ENCODE measurements at places on chromosomes 2 and 18.

GRCh38 chr18:13225261-13225660 lies 6.7 kb downstream of the LDLRAD4 start:
- no peak for DNase-seq

DNA sequence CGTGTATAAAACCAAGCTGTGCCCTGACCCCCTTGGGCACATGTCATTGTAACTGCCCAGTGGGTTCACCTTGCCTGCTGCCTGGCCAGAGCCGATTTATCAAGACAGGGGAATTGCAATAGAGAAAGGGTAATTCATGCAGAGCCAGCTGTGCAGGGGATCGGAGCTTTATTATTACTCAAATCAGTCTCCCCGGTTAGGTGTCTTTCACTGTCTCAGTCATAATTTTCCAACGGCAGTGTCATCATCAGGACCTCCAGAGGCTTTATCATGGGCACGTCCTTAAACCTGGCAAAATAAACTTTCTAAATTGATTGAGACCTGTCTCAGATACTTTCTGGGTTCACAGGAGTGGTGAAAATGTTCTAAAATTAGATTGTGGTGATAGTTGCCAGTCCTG lies 29.6 kb upstream of the PGAP1 start:
- no peak for DNase-seq

- DNase-seq, result no peak
These were observed 15.6 kb upstream of the OTOF start for GRCh38 chr2:26493566-26493965.

GRCh38 chr2:75596784-75597183 lies 36.0 kb upstream of the EVA1A start:
- DNase-seq, result no peak

- no peak for DNase-seq
These were observed 64.0 kb downstream of the TBR1 start for GRCh38 chr2:161480123-161480522.
